GM18507 (cell line): ENCODE measurements at places on chromosomes 2 and 18.

GRCh38 chr2:240146141-240146561, 5.7 kb upstream of the OTOS start:
- no peak for DNase-seq

DNA sequence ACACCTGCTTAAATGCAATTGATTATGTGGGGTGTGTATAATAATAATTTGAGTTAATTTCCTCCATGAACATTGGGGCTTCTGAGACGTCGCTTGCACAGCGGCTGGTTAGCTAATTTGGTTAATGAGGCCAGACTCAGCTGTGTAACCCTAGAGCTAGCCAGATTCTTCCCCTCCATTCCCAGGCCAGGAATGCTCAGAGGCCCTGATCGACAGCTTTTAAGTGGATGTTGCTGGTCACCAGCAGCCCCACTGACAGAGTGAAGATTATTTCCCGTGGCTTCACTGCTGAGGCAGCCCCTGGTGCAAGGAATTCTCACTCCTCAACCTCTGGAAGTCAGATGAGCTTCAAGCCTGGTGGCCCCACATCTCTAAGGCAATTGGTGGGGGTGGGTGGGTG, 12.4 kb upstream of the EPAS1 start:
- DNase-seq: no peak

GRCh38 chr2:8956774-8957173, 46.7 kb downstream of the MBOAT2 start:
- DNase-seq: no peak

DNA sequence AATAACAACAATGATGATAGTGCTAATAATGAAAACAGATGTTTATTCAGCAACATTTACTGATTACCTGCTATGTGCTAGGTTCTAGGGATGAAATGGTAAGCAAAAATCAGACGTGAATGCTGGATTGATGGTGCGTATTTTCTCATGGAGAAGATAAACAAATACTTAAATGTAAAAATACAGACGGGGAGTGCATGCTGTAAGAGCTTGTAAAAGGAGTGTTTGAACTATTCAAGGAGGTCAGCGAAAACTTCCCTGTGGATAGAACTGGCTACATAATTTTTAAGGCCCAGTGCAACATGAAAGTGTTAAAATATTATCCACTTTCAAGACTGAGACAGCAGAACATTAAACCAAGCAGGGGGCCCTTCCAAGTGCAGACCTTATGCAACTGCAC, 22.1 kb downstream of the MTX2 start:
- no peak for DNase-seq

DNA sequence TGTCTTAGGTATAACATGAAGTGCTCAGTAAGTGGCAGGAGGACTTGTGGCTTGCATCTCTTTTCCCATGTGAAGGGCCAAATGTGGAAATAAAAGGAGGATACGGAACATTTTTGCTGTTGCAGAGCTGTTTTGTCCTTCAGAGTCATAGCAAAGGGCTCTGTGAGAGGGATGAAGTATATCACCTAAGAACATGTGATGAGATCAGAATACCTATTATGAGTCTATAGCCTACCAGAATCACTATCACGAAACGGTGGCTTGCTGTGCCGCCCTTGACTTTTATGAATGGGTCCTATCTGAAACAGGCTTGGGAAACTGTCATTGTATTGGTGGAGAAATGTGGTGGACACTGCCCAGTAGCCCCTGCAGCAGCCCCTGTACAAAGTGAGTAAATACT, 67.0 kb upstream of the ITGB6 start:
- no peak for DNase-seq

DNA sequence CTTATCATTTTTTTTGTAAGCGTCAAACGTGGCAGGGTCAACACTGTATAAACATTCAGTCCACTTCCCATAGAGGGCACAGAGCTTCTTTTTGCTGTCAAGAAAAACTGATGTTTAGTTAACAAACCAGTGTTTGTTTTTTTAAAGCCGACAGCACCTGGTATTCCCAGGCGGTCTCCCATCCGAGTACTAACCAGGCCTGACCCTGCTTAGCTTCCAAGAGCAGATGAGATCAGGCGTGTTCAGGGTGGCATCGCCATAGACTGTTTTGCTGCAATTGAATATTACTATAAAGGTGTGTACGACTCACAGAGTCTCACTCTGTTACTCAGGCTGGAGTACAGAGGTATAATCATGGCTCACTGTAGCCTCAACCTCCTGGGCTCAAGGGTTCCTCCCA, 31.5 kb downstream of the CABYR start:
- no peak for DNase-seq

DNA sequence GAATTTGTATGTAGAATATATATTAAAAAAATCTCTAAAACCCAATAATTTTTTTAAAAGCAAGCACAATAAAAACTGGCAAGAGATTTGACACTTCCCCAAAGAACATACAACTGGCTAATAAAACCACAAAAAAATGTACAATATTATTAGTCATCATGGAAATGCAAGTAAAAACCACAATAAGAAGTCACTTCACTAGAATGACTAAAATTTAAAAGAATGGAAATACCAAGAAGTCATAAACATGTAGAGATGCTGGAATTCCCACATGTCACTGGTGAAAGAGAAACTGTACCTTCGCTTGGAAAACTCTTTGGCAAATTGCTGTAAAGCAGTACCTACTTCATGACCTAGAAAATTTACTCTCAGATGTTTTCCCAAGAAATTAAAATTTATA, 43.4 kb upstream of the KYNU start:
- DNase-seq: no peak

- no peak for DNase-seq
Measured at GRCh38 chr2:229371086-229371485, 100.0 kb upstream of the PID1 start.
